Activated B cell treated with CpG ODN at 0.5 μM for 24 hours (primary cell): ENCODE measurements at places on chromosomes 6 and 20. TPM values are rescaled to one million over a fixed set of nuclear protein-coding genes. Genes with fewer than 3 reads are reported as not detected.

CALHM6 gene
- 15.0 and 16.5 TPM in 2 replicates for total RNA-seq

- no peak for DNase-seq
- peaks cover 34% of the 10 kb centered on the region for H3K36me3 ChIP-seq
- H3K27me3 ChIP-seq, result no peaks in the 10 kb centered on the region
Measured at GRCh38 chr6:39104528-39104927, 10.5 kb downstream of the SAYSD1 start.

- no peak overlapping the region for H3K4me3 ChIP-seq
- no peaks in the 10 kb centered on the region for H3K4me1 ChIP-seq
- DNase-seq, result no peak
- H3K36me3 ChIP-seq, result no peaks in the 10 kb centered on the region
- peaks cover 20% of the 10 kb centered on the region for H3K27me3 ChIP-seq
Measured at GRCh38 chr20:23042270-23042669, 7.2 kb downstream of the SSTR4 start.

DNA sequence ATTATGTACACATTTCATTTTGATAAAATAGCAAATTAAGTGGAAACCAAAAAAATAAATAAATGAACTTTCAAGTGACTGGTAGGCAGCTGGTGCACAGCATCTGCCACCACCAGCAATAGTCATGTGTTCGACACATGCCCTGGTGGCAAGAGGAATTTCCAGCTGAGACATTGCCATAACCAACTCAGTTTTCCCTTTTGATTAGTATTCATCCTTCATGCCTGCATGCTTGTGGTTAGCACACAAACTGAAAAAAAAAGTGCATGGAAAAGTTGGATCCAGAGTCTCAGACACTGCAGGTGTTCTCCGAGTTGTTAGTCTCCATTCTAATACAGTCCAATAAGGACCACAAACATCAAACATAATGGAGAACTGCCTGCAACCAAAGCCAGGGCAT lies 156.0 kb upstream of the SOX4 start:
- no peaks in the 10 kb centered on the region for H3K27me3 ChIP-seq
- no peak overlapping the region for H3K27ac ChIP-seq
- no peak for DNase-seq
- H3K36me3 ChIP-seq, result no peaks in the 10 kb centered on the region
- H3K4me3 ChIP-seq, result no peak overlapping the region

- no peak overlapping the region for H3K4me3 ChIP-seq
- H3K36me3 ChIP-seq, result peaks cover 80% of the 10 kb centered on the region
- no peaks in the 10 kb centered on the region for H3K4me1 ChIP-seq
- no peak for DNase-seq
- H3K27me3 ChIP-seq, result no peaks in the 10 kb centered on the region
Measured at GRCh38 chr6:83962582-83962981, 71.0 kb upstream of the MRAP2 start.

- no peak overlapping the region for H3K4me3 ChIP-seq
- no peak overlapping the region for H3K27ac ChIP-seq
- H3K36me3 ChIP-seq, result peaks cover 61% of the 10 kb centered on the region
- peaks cover 19% of the 10 kb centered on the region for H3K4me1 ChIP-seq
Measured at GRCh38 chr6:125924169-125924568, 32.4 kb upstream of the HINT3 start.

DNA sequence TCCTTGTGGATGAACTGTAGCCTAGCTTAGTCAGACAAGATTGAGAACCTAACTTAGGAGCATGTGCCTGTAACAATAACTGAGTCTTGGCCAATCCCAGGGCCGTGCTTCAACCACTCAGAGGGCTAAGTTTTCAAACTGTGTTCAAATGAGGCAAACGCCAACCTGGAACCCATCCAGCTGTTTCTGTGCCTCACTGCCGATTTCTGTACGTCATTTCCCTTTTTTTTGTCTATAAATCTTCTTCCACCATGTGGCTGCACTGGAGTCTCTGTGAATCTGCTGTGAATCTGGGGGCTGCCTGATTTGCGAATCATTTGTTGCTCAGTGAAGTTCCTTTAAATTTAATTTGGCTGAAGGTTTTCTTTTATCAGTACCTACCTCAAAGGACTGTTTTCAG lies 115.0 kb upstream of the CHD6 start:
- no peak overlapping the region for H3K4me3 ChIP-seq
- H3K36me3 ChIP-seq, result no peaks in the 10 kb centered on the region
- DNase-seq, result no peak
- peaks cover 4% of the 10 kb centered on the region for H3K27me3 ChIP-seq
